ENCODE measurements at places on chromosomes 6 and 20. TPM values are rescaled to one million over a fixed set of nuclear protein-coding genes. Genes with fewer than 3 reads are reported as not detected.

DNA sequence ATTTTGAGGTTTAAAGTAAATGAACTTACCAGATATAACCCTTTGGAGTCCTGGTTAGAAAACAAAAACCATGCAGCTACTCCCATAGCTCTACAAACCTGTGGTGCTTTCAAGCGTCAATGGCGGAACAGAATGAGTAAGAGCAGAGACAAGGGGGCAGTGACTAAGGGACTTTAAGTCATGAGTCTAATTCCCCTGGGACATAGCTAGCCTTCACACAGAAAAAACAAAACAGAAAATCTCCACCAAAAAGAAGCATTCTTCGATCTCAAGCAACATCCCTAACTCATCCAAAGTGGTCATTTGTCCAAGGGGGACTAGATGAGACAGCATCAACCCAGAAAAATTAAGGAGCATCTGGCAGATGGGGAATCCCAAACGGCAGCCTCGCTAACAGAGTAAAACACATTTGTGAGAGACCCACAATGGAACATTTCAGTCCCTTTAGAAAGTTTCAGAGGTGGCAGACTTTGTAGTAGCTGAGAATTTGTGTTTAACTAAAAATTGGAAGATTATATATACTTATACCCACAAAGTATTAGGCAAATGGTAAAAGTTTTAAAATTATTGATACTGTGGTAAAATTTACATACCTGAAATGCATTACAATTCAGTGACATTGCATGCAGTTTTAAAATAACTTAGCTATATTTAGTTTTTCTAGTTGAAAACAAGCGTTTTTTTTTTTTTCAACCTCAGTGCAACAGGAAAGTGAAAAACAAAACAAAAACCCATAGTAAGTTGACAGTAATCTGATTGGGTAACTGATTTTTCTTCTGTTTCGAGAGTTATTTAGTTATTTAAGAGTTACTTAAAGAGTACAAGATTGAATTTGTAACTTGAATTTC, 67.5 kb downstream of the KCNQ5 start:
- no peak for DNase-seq
- peaks cover 12% of the 10 kb centered on the region for H3K36me3 ChIP-seq
- no peak overlapping the region for H3K27ac ChIP-seq
- peaks cover 12% of the 10 kb centered on the region for H3K4me1 ChIP-seq

- peaks cover 37% of the 10 kb centered on the region for H3K4me1 ChIP-seq
- peak within 1 kb of the TSS; percentile 88 for H3K4me3 ChIP-seq
- H3K36me3 ChIP-seq = peaks cover 75% of the 10 kb centered on the region
These were observed at the start of gene PHF1 for GRCh38 chr6:33410711-33411631. PHF1 (plus strand) TSS chr6:33411014; CDS start chr6:33412264, 1,250 bp downstream.

DNA sequence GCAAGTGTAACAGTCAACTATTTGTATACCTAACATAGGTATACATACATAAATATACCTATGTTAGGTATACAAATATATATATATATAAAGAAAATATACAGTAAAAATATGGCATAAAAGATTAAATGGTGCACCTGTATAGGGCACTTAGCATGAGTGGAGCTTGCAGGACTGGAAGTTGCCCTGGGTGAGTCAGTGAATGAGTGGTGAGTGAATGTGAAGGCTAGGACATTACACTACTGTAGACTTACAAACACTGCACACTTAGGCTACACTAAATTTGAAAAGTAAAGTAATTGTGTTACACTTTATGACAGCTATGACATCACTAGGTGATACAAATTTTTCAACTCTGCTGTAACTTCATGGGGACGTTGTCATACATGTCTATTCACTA, 65.6 kb downstream of the CDC5L start:
- peaks cover 9% of the 10 kb centered on the region for H3K36me3 ChIP-seq
- no peaks in the 10 kb centered on the region for H3K27me3 ChIP-seq
- H3K4me1 ChIP-seq = peaks cover 3% of the 10 kb centered on the region
- H3K27ac ChIP-seq = no peak overlapping the region
- DNase-seq = no peak
- H3K4me3 ChIP-seq = no peak overlapping the region

Gene RAB32
- 2.4 TPM for total RNA-seq

GRCh38 chr6:41635365-41635764, 2.9 kb upstream of the MDFI start:
- no peak overlapping the region for H3K27ac ChIP-seq
- no peaks in the 10 kb centered on the region for H3K36me3 ChIP-seq
- peaks cover 50% of the 10 kb centered on the region for H3K27me3 ChIP-seq
- no peak overlapping the region for H3K4me3 ChIP-seq
- DNase-seq = no peak

Measured in activated T-helper 2 cell treated with anti-CD3 and anti-CD28 coated beads, Interferon-gamma antibody, Interleukin-2, Interleukin-4, amounts not matched to agents 10 μg/mL and 5 μg/mL and 100 μg/mL, durations not matched to agents 14 hours and 24 hours and 36 hours (primary cell).